ENCODE measurements at places on chromosomes 7 and 10.

GRCh38 chr10:77606751-77607150, 30.9 kb downstream of the KCNMA1 start:
- DNase-seq = no peak

- no peak for DNase-seq
These were observed 434.8 kb upstream of the FOXK1 start for GRCh38 chr7:4247106-4247876.

- no peak for DNase-seq
These were observed 762 bp downstream of the PON1 start for GRCh38 chr7:95323410-95324129.

GRCh38 chr7:8176370-8177081, 85.4 kb downstream of the ICA1 start:
- no peak for DNase-seq

GRCh38 chr10:128883231-128884032, 583.6 kb upstream of the MGMT start:
- no peak for DNase-seq

- no peak for DNase-seq
These were observed 222.0 kb downstream of the PRPF18 start for GRCh38 chr10:13808556-13809391.

DNA sequence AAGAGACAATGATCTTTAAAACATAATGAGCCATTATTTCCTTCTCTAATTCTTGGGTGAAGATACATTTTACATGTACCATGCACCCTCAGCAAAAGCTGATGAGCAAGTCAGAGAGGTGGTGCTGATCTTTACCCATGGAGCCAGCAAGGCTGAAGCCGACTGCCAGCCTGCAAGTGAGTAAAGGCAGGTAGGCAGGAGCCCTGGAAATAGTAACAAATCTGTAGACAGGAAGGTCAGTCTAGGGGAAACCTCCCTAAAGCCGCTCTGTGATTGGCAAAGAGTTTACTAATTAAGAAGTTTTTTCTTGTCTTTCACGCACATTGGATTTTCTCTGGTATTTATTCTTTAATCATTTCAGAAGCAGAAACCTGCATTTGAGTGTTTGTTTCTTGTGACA, 67.9 kb downstream of the PRKCQ start:
- no peak for DNase-seq

DNA sequence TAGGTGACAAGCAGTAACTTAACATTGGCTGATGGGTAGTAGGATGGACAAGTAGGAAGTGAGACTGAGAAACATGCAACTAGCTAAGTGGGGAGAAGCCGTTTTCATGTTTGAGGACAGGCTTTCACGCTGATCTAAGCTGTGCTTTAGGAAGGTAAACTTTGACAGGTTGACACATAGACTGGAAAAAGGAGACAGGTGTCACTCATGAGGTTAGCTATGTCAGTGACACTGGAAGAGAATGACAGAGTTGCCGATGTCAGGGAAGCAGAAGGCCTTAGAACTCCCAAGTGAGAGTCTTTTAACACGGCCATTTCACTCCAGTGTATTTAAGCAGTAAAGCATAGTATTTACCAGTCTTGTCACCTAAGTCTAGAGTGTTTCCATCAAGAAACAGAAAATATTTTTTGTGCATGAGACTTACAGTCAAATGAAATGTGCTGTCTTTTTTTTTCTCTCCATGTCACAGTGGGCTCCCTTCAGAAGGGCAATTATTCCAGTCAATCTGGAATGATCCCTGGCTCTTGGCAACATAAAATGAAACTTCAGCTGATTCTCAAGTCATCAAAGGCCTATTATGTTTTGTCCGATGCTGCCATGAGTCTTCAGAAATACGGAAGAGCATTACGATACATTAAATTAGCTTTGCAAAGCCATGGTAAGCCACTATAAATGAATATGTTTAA, 20.6 kb downstream of the EDRF1 start:
- no peak for DNase-seq

- DNase-seq = no peak
These were observed 35.0 kb downstream of the RAMP3 start for GRCh38 chr7:45192621-45193041.
